Anterior cingulate cortex (tissue), 58 donors: ENCODE measurements at places on chromosomes 7 and 10.
A peak's percentile ranks its signal among the peaks of the same experiment; 100 is the strongest.

DNA sequence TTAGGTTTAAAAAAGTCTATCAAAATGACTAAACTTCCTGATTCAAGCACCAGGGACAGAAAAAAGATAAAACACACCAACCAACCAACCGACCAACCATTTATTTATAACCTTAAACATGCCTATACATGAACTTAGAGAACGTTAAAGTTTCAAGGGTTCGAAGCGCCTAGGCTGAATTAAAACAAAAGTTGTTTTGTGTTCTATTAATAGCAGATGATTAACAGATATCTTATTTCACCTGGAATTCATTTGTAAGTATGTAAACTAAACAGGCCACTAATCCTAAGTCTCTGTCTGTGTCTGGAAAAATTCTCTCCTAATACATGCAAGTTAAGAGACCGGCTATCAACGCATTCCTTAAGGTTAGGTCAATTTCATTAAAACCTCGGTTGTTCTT lies 1.4 kb downstream of the BAIAP2L1 start:
- DNase-seq = no peak

DNA sequence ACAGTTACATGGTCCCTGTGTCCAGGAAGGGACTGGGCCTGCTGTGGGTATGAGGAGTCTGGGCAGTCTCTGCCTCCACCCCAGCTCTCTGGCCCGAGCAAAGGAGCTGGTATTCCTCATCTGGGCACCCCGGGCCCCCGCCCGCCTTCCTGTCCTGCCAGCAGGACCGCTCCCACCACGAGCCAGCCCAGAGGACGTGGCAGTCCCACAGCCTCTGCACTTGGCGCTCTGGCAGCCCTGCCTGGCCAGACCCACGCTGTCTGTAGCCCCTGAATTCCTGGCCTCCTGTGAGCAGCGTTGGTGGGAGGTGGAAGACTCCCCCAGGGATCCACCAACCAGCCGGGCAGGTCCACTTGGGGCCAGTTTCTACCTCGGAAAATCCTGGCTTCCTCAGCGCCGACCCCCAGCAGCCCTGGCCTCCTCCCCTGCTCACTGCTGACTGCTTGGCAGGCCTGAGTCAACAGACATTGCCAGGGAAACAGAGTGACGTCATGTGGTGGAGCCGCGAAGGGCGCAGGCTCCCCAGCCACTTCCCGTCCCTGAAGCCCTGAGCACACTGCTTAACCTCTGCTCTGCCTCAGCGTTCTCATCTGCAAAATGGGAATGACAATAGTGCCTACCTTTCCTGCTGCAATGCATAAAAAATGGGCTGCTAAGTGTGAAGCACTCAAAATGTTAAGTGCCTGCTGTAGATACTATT lies 21.6 kb upstream of the LIMK1 start:
- peak; percentile 75 for DNase-seq

- no peak for DNase-seq
Observed at GRCh38 chr10:131728286-131729228, 172.3 kb upstream of the PPP2R2D start.

- DNase-seq = no peak
Observed at GRCh38 chr7:158284121-158284520, 303.5 kb downstream of the PTPRN2 start.

- DNase-seq = no peak
Observed at GRCh38 chr10:87734987-87735827, 75.5 kb downstream of the PAPSS2 start.

DNA sequence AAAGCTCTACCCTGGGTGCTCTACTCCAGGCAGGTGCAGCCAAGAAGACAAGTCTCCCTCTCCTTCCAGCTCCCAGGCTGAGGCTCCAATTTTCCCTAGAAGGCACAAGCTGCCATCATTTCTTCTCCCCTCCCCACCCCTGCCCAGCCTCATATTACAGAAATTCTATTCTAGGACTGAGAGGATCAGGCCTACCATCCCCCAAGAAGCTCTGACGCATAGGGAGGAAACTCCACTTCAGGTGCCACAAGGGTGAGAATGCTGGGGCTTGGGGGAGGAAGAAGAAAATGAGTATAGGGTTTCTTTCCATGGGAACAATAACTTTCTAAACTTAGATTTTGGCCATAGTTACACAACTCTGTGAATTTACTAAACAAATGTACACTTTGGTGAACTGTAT lies 35.3 kb downstream of the FEZF1 start:
- no peak for DNase-seq

DNA sequence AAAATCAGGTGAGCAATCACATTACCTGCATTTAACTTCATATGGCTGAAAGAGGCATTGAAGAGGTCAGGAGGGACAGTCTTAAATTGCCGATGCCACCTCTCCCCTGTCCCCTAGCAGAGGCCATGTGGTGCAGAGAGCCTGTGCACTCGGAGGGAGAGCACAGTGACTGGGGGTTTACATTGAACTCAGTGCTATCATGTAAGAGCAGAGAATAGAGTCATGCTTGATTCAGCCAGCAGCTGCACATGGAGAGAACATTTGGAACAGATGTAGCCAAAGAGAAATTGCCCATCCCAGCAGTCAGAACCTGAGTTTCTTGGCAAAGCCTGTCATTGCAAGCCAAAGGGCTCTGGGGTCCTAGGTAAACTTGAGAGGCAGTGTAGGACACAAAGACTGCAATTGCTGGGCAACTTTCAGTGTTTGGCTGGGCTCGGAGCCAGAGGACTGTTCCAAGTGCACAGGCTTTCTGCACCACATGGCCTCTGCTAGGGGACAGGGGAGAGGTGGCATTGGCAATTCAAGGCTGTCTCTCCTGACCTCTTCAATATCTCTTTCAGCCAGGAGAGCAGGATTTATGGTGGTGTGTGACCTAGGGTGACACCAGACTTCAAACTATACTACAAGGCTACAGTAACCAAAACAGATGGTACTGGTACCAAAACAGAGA lies 267.1 kb downstream of the REEP3 start:
- DNase-seq = no peak

DNA sequence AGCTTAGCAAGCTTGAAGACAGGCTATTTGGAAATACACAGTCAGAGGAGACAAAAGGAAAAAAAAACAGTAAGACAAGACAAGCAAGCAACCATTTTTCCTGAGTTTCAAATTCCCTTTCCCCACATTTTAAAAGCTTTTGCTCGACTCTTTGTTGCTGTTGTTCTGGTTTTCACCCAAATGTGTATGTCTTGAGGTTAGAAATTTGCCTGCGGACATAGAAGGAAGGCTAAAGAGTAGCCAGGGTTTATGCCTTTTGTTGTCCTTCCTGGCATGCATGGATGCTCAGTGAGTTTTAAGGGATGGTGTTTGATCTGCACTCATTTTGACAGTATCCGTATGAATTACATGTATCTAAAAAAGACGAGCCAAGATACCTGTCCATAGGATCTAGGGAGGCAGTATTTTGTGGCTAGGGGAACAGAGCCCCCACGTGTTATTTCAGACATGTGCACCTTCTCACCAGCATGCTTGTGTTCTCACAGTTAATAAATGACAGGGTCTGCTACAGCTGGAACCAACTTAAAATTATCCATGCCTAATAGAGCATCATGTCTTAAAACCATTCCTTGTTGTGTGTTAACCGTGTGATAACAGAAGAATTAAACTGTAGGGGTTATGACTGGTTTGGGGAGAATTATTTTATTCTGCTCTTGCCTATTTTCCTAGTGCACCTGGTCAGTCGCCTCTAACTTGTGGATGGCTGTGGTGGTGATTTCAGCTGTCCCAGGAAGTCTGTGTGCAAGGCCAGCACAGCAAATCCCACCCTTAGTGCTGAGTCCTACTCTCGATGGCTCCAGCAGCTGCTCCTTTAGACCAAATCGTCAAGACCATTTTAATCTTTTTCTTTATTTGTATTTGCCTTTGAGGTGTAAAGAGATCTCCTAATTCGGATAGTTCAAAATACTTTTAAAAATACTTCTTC lies 9.1 kb downstream of the WIPF3 start:
- DNase-seq = no peak

- DNase-seq = peak; percentile 19
Observed at GRCh38 chr10:126595160-126595559, 75.3 kb downstream of the C10orf90 start.

DNA sequence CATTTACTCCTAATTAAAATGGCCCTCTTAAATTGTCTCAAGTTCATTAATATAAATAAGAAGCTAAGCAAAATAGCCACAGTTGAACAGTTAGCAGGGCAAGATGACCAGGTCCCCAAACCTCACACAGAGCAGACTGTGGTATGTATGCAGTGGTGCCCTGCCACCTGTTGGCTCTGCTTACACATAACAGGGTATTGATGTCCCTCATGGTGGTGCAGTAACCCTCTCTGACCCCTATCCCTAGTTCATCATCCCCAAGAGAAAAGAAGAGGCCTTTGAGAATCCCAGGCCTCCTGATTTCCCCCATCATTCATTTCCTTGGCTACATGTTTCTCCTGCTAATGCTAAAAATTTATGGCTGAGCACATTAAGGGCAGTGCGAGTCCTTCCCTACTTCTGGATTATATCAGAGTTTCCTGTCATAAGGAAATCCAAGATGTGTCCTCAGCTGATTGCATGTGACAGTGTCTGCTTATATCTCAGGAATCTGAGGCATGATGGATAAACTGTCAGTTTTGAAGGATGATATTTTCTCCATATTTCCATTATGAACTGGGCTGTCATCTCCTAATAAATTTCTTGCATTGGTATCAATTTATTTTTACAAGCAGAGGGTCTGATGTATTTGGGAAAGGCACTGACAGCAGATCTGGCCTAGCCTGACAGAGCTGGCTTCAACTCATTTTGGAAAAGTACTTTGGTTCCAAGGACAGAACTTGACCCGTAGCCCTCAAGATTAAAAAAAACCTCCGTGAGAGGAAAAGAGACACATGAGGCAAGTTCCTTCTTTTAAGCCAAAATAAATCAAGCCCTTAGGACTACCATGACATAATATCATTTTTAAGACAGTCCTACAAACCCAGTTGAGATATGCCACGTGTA lies 880.6 kb downstream of the LRMDA start:
- no peak for DNase-seq

GRCh38 chr7:120164-120991 lies 72.0 kb upstream of the FAM20C start:
- no peak for DNase-seq

DNA sequence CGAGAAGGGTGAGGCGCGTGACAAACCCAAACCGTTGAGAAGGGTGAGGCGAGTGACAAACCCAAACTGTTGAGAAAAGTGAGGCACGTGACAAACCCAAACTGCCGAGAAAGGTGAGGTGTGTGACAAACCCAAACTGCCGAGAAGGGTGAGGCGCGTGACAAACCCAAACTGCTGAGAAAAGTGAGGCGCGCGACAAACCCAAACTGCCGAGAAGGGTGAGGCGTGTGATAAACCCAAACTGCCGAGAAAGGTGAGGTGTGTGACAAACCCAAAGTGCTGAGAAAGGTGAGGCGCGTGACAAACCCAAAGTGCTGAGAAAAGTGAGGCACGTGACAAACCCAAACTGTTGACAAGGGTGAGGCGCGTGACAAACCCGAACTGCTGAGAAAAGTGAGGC lies 25.0 kb downstream of the ESYT2 start:
- no peak for DNase-seq

GRCh38 chr10:14574291-14574690 lies 200.4 kb downstream of the FAM107B start:
- peak; percentile 32 for DNase-seq

GRCh38 chr10:4372601-4373000 lies 453.4 kb upstream of the AKR1E2 start:
- DNase-seq = no peak

DNA sequence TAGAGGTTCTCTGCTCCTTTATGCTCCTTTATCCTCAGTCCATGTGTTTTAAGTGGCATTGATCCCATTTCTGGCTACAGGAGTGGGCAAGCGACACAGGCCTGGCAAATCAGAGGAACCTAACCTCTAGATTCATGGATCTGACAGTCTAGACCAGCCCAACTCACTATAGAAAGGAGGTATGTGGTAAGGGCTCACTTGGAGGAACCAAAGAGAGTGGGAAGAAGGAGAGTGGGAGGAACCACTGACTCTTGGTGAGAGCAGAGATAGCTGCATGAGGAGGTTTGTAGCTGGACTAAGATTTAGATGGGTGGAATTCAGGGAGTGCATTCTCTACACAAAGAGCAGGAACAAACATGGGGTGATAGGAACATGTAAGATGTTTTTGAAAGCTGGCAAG lies 11.6 kb upstream of the FRAT1 start:
- no peak for DNase-seq

- no peak for DNase-seq
Observed at GRCh38 chr10:13820119-13820963, 233.6 kb downstream of the PRPF18 start.

GRCh38 chr10:49243610-49244283 lies 55.2 kb upstream of the C10orf71 start:
- DNase-seq = no peak

DNA sequence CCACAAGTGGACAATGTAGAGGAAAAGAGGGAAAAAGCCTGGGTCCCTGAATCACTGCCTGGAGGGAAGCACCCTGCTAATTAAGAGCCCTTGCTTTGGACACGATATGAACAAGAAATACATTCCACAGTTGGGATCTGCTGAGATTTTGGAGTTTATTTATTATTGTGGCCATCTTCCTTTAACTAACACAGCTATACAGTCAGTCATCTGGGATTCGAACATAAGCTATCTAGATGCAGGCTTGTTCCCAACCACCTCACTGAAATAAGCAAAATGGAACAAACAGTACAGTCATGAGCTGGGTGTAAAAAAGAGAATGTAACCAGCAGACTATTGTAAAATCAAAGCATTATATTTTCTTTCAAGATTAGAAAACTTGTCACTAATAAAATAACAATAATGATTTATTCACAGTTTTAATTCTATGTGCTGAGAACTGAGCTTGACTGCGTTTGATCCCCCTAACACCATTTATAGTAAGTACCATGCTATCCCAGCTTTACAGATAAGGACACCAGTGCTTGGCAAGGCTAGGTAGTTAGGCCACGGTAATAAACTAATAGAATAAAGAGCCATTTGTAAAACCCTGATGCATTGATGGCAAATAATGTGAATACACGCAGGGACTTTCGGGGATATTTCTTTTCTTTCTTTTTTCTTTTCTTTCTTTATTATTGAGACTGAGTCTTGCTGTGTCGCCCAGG lies 223.8 kb upstream of the KLF6 start:
- DNase-seq = no peak

DNA sequence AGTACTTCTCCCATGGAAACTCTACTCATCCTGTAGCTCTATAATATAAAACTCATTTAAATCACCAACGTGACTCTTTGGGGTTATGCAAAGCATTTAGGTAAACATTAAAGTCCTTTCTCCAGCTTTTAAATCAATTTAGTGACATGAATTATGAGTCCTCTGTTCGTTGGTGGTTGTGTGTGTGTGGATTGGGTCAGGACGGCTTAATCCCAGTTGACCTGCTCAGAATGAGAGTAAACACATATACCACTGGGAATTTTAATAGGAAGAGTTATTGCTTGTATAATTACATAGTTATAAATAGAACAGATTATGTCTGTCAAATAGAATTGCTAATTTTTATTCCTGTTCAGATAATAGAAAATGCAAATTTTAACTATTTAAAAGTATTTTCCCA lies 30.7 kb upstream of the ADCY1 start:
- DNase-seq = no peak

GRCh38 chr7:158237672-158238335 lies 349.8 kb downstream of the PTPRN2 start:
- no peak for DNase-seq
